ENCODE measurements at places on chromosomes 7 and 10. TPM values are rescaled to one million over a fixed set of nuclear protein-coding genes. Genes with fewer than 3 reads are reported as not detected.

- no peak for DNase-seq
Measured at GRCh38 chr7:98175260-98175940, 35.8 kb upstream of the BHLHA15 start.

DNA sequence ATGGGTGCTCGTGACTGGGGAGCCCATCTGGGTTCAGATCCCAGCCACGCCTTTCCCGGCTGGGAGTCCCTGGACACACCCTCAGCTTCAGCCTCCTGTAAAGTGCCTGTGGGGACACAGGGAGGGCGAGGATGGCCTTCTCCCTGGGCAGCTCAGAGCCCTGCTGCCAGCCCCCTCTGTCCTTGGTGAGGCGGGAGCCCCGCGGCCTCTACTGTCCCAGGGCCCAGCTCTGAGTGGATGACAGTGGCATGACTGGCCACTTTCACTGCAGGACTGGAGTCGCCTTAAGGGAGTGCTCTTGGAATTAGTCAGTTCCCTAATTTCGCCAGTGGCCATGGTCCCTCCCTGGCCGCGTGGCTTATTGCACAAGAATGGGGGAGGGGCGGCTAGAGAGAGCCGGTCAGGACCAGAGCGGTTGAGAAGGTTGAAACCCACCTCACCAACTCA is 4.6 kb downstream of the BRI3 start:
- DNase-seq, result peak; percentile 57

GRCh38 chr7:159201722-159202330 is 57.2 kb upstream of the VIPR2 start:
- no peak for DNase-seq

DNA sequence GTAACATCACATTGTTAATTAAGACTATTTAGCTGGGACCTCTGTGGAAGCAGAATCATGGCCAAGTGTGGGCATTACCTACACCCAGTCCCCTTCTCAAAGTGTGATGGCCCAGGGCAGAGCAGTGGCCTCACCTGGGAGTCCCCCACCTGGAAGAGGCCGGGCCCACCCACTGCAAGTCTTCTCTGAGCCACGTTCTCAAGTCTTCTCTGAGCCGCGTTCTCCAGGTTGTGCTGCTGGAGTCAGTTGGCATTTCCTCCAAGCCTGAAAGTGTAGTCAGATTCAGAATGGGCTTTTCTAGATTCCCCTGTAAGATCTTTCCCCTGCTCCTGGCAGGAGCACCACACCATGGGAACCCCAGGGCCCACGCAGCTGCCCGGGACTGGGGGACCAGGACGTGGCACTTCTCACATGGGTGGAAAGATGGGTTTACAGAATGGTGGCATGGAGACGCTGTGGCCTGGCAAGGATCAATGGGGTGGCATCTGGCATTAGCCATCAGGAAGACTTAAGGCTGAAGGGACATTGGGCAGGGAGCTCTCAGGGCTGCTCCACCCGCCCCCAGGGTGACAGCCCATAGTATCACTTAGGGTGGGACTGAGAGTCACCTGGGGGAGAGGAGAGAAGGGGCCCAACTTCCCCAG is 68.0 kb downstream of the MKI67 start:
- no peak for DNase-seq

DNA sequence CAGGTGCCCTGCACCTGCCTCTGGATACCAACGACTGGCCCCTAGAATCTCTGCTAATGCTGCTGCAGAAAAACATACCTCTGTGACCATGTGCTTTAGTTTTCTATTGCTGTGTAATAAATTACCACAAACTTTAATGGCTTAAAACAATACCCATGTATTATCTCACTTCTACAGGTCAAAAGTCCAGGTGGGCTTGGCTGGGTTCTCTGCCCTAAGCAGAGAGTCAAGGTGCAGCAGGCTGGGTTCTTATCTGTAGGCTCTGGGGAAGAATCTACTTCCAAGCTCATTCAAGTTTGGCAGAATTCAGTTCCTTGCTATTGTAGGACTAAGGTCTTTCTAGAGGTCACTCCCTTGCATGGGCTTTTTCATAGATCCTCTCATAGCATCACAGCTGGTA is 52.3 kb downstream of the CCDC71L start:
- DNase-seq, result peak; percentile 59

GRCh38 chr10:43125881-43126731 is 12.1 kb upstream of the CSGALNACT2 start:
- no peak for DNase-seq

DNA sequence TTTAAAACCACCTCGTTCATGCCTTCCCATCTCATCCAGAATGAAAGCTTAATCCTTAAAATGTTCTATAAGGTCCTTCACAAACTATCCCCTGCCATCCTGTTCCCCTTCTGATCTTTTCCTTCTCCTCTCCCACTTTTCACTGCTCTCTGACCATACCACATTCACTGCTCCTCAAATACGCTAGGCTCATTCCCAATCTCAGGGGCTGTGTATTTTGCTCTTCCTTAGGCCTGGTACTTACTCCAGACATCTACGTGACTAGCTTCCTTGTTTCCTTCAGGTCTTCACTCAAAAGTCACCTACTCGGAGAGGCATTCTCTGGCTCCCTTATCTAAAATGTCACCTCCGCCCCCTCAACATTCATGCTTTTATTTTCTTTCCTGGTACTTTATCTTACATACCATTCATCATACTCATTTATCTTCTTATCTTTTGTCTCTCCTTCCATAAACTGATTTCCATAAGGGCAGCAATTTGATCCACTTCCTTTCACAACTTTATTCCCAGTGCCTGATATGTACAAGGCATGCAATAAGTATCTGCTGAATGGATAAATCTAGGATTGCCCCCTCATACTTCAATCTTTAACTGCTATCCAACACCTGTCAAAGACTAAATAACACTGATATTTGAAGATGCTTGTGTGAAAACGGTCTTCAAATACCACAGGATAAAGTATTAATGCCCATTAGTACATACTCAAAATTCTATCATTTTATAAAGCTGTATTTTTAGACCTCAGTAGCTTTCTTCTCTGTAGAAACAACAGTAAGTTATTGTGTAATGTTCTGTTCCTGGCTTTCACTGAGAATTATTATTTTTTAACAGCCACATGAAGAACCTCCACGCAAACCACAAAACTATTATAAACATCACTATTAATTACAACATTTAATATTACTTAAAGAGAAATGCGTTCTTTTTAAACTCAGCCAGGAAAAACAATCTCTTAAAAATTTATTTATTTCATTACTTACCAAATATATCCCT is 27.0 kb downstream of the JMJD1C start:
- DNase-seq, result peak; percentile 25

- DNase-seq, result no peak
Measured at GRCh38 chr7:85392789-85393188, 205.9 kb upstream of the SEMA3D start.

GRCh38 chr10:131790021-131790420 is 110.8 kb upstream of the PPP2R2D start:
- DNase-seq, result no peak

- DNase-seq, result no peak
Measured at GRCh38 chr7:156823435-156823834, 69.5 kb downstream of the LMBR1 start.

GRCh38 chr10:24238519-24239247 is 29.7 kb downstream of the KIAA1217 start:
- DNase-seq, result peak; percentile 65

DNA sequence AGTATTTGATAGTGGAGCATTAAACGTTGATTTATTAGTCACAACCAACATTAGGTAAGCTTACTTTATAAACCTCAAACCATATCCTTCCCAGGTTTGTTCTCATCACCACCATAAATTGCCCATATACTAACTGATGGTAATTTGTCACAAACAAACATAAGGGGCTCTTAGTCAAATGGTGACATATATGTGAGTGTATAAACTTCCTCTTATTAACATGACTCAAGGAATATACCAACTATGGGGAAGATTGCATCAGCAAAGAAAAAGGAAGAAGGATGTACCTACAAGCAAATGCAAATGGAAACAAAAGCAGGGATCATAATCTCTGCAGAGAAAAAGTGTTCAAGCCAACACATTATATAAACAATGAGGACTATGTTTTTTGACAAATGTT is 418.2 kb upstream of the AKR1E2 start:
- no peak for DNase-seq

GRCh38 chr10:117596706-117597105 is 54.2 kb downstream of the EMX2 start:
- DNase-seq, result peak; percentile 51

DNA sequence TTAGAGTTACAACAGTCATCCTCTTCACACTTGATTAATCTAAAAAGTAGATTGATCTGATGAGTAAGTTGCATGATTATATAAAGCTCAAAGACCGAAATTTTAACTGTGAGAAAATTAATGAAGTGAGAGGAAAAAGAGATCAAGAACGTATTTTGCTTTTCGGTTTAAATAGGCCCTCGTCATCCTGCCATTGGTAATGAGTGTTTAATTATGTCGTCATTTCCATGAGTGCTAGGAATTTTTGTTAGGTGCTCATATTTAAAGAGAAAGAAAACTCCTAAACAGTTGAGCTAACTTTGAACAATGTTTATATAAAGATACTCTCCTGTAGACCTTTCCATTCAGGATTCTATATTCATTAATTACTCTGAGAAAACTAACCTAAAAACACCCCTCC is 159.4 kb downstream of the TPK1 start:
- no peak for DNase-seq

GRCh38 chr7:130951303-130951975 is 217.4 kb upstream of the KLF14 start:
- DNase-seq, result no peak

- no peak for DNase-seq
Measured at GRCh38 chr10:116418389-116418788, 9.3 kb upstream of the PNLIPRP3 start.

- DNase-seq, result no peak
Measured at GRCh38 chr10:38600696-38601095, 506.6 kb downstream of the ZNF37A start.

DNA sequence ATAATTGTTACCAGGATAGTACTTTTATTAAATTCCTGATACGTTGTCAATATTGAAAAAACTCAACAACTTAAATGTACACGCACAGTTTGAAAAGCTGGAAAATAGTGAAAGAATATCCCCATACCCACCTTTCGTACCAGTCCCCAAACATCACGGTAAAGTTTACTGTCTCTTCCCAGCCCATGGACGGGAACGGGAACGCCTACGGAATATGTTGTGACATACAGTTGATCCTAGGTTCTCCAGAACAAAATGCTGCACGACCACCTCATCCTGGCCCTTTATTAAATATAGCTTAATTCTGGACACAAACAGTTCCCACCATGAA is 527 bp upstream of the BCAP29 start:
- DNase-seq, result no peak

GRCh38 chr7:89813081-89813480 is 341.2 kb upstream of the STEAP1 start:
- no peak for DNase-seq

DNA sequence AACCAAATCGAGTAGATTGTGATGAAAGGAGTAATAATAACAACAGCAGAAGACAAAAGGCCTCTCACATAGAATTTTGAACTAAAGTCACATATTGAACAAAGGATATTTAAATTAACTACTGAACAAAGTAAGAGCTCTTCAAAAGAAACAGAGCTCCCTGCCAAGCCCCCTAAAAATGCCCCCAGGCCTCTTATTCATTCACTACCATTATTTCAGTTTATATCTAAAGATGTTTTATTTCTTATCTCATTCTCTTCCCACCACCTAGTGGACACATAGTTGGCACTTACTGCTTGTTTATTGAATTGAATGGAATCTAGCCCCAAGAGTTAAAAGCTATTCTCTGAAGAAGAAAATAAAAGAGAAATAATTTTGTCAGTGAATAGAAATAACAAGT is 37.4 kb downstream of the VCL start:
- DNase-seq, result no peak

DNA sequence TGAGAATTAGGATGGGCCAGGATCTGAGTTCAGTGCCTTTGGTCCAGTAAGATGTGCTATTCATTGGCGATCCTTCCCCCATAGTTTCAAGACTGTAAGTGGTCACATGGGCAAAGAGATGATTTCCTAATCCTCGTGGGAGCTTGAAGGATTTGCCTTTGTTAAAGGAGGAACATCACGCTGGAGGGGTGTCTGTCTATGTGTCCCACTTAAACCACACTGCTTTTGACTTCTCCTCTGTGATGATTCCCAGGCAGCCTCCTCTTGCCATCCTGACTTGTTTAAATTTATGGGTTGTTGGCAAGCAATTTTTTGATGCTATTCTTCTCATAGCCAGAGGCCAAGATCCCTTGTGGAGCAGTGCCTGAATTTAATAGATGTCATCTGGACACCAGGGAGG is 154.0 kb downstream of the TCF7L2 start:
- no peak for DNase-seq

- DNase-seq, result no peak
Measured at GRCh38 chr7:133690740-133691139, 436.4 kb upstream of the LRGUK start.

GRCh38 chr7:116683786-116684185 is 11.8 kb downstream of the MET start:
- no peak for DNase-seq

DNA sequence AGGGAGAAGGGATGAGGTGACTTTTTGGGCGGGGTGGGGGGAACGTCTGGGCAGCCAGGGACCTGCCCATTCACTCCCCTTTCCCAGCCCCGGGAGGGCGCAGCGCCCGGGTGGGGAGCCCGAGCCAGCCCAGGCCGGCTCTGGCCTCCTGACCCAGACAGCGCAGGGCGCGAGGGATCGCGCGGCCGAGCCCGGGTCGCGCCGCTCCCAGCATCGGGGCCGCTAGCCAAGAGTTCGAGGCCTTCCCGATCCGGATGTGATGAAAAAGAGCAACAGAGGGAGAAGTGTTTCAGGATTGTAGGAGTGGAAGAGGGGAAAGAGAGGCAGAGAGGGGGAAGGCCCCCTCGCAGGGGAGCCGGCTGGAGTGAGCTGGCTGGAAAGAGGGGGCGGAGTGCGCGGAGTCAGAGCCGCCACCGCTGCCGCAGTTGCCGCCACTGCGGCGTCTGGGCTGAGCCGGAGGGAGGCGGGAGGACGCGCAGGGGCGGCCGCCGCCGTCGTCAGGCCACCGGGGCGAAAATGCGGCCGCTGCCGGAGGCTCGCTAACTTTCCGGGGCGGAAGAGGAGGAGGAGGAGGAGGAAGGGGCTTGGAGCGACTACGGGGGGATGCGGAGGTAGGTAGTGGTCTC is at the start of gene MDFIC:
Gene MDFIC (plus strand): TSS at position 69 of the 626 bp plus-strand sequence. CDS start 940 bp downstream, outside the sequence.
- peak; percentile 75 for DNase-seq

- DNase-seq, result no peak
Measured at GRCh38 chr7:71457846-71458590, 326.1 kb downstream of the GALNT17 start.

- DNase-seq, result no peak
Measured at GRCh38 chr10:44060719-44061118, 324.2 kb downstream of the CXCL12 start.

GRCh38 chr7:151843181-151843580 is 33.7 kb downstream of the PRKAG2 start:
- DNase-seq, result no peak

TEX47 gene
- polyA plus RNA-seq, result not detected

MINDY3 gene
- polyA plus RNA-seq, result 16.5 TPM

NOS3 gene
- 17.4 TPM for polyA plus RNA-seq

CALN1 gene
- 0.28 TPM for polyA plus RNA-seq

MRPS16 gene
- 105 TPM for polyA plus RNA-seq

SPAG6 gene
- polyA plus RNA-seq, result 0.24 TPM

ANK3 gene
- 26.2 TPM for polyA plus RNA-seq

ATOH7 gene
- polyA plus RNA-seq, result not detected

FAM180A gene
- not detected for polyA plus RNA-seq

C7orf33 gene
- polyA plus RNA-seq, result not detected

SP8 gene
- 0.04 TPM for polyA plus RNA-seq

KCNH2 gene
- polyA plus RNA-seq, result 9.1 TPM

TCF7L2 gene
- polyA plus RNA-seq, result 34.1 TPM

LHFPL3 gene
- not detected for polyA plus RNA-seq

OR6B1 gene
- polyA plus RNA-seq, result not detected

HPSE2 gene
- polyA plus RNA-seq, result 3.7 TPM

Measured in hepatocyte (in vitro differentiated cells).